ENCODE measurements at places on chromosomes 1 and 21. TPM values are rescaled to one million over a fixed set of nuclear protein-coding genes. Genes with fewer than 3 reads are reported as not detected.

- DNase-seq: no peak
Observed at GRCh38 chr1:16900751-16901150, 5.0 kb downstream of the RNU1-2 start.

GRCh38 chr1:27132624-27133023 lies 22.3 kb downstream of the SLC9A1 start:
- DNase-seq: no peak

DNA sequence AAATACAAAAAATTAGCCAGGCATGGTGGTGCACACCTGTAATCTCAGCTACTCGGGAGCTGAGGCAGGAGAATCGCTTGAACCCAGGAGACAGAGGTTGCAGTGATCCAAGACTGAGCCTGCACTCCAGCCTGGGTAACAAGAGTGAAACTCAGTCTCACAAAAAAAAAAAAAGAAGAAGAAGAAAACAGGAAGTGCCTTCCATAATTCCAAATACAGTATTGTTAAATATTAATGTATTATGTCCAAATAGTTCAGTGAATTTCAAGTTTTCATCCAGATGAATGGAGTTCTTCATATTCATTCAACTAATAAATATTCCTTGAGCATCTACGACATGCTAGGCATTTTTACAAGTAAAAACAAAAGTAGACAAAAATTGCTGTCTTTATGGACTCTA lies 33.3 kb downstream of the PLEKHO1 start:
- DNase-seq: no peak

GRCh38 chr1:1120866-1121591 lies 5.1 kb upstream of the C1orf159 start:
- DNase-seq: no peak

The CD52 gene
- not detected for total RNA-seq

DNA sequence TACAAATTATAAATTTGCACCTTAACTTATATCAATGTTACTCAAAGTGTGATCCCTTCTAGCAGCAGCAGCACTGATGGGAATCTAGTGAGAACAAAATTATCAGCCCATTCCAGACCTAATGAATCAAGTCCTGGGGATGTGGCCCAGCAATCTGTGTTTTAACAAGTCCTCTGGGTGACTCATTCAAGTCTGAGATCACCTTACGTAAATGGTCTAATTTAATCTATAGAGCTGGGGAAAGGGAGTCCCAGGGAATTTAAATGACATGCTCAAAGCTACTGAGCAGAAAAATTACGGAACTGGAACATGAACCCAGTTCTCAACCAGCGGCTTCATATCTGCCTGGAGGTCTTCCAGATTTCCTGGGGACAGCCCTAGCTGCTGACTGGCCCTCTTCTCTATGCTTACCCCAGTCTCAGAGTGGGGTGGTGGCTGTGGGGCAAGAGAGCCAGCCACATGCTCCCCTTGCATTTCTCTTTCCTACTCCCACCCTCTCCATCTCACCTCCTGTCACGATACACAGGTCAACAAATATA lies 220.0 kb downstream of the TM2D1 start:
- DNase-seq: peak; percentile 19

DNA sequence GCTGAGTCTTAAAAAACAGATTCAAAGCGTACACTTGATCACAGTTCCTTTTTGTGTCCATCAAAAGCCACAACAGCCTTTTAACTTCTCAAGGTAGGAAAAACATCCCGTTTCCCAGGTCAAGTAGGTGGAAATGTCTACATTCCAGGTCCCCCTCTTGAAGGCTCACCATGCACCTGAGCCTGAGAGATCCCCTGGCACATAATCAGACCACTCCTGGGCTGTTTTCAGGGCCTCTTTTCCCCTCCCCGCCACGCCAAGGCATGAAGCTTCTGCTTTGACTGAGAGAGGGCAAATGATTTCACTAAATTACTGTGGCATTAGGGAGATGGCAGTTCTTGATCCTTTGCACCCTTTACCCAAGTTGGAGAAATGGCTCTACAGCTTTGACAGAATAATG lies 21.7 kb downstream of the CNN3 start:
- DNase-seq: no peak

The SFN gene
- 0.18 TPM for total RNA-seq

DNA sequence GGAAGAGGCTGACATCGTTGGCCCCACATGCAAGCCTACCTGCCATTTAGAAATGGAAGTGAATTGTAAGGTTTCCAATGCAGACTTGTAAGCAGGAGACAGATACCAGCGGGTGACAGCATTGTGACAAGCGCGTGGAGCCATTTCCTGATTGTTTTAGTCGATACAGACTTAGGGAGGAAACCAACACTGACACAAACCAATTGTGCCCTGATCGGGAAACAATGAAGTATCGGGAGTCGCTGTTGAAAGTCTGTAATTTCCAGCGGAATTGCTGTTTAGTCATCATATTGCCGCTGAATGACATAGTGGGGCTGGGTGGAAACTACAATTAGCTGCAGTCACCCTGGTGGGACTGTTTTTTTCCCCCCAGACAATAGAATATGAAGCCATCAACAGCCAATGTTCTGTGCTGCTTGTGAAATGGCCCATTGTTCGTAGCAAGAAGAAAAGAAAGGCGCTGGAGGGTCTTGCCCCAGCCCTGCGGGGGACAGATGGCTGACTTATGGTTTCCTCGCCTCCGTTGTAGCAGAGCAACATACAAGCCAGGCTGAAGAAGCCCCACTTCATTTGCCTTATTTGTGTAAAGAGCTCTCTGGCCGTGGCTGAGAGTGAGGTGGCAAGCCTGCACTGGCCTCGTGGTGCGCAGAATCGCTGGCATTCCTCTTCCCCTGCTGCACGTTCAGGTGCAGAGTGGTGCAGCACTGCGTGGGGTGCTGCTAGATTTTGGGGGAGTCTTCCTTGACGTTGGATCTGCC lies 462.7 kb downstream of the CAMTA1 start:
- no peak for DNase-seq

- no peak for DNase-seq
Observed at GRCh38 chr1:173871091-173871490, 2.9 kb downstream of the ZBTB37 start.

DNA sequence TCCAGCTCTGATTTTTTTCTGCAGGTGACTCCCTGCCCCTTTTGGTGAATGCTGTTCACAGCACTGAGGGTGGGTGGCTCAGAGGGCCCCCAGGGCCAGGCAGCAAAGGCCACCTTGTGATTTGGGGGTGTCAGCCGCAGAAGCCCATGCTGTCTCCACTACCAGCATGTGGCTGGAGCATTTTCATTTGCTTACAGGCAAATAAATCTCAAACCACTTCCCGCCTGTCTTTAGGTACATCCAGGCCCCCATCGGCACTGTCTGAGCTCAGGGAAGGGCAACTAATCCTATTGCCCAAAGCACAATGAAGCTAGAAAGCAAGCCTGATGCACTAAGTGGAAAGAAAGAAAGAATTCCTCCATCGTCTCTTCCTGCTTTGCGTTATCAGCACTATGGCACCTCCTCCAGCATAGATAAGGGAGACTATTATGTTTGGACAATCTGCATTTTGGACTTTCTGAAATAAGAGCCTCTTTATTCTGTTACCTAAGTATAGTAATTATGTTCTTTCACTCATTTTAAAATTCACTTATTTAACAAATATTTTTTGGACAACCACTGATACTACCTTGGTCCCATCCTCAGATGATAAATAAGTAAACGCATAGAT lies 100.5 kb upstream of the TLR5 start:
- DNase-seq: no peak

GRCh38 chr1:156623946-156624813 lies 5.0 kb downstream of the HAPLN2 start:
- peak; percentile 24 for DNase-seq

DNA sequence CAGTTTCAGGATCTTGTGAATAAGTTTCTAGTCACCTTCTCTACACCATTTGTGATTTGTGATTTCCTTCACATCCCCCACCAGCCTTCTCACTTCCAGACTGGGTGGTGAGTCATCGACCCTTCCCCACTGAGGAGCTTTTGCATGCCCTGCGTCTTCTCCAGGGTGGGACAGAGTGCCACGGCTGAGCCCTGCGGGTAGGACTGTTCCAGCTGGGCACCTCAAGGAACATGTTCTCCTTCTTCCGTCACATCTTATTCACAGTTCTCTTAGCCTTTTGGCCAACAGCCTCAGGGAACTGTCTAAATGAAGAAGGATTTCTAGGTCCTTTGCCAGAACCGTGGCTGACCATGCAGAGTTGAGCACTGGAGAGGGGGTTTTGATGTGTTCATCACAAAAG lies 116.5 kb downstream of the TMEM53 start:
- no peak for DNase-seq

The TSPAN2 gene
- total RNA-seq: 0.83 TPM

GRCh38 chr1:96837057-96837780 lies 115.6 kb downstream of the PTBP2 start:
- no peak for DNase-seq

DNA sequence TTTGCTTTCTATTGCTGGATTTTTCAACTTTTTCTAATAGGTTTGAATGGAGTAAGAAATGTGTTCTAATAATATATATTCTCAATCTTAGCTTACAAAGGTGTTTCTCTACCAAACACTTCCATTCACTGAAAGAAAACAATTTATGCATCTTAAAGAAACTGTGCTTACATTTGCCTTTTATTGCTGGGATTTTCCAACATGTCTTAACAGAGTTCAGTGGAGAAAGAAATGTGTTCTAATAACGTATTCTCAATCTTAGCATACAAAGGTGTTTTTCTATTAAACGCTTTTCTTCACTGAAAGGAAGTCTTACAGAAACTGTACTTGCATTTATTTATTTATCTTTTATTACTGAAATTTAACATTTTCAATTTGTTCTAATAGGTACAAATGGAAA lies 5.6 kb downstream of the CD53 start:
- DNase-seq: no peak

DNA sequence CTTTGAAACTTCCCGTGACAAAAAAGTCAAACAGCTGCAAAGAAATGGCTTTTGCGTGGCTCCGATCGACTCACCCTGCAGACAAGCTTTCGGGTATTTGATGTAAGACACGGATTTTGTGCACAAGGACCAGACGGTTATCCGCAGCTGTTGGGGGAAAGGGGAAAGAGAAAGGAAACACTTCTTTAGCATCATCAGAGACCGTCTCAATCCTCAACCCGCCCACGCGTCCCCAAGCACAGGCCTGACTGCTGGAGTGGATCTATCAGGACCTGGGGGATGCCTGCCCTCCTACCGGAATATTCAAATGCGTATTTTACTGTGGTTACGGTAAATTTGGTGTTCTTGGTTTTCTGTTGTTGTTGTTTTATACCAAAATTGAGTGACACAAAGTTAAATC lies 11.2 kb downstream of the WRAP73 start:
- DNase-seq: no peak

- DNase-seq: peak; percentile 43
Observed at GRCh38 chr1:66415281-66415680, 118.7 kb upstream of the SGIP1 start.

DNA sequence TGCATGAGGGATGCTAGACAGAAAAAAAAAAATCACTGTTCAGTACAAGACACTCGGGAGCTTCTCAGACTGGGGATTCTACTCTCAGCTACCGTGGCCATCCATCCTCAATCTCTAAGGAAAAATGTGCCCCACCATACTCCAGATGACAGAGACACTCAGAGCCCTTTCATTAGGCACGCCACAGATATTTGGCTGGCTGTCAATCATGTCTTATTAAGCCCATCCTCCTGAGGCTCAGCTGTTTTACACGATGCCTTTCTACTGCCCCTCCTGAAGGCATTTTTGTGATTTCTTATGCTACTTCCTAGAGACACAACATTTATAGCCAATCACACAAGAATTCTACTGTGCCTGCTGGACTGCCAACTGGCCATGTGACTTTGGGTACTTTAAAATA lies 92.9 kb downstream of the KIF14 start:
- no peak for DNase-seq

DNA sequence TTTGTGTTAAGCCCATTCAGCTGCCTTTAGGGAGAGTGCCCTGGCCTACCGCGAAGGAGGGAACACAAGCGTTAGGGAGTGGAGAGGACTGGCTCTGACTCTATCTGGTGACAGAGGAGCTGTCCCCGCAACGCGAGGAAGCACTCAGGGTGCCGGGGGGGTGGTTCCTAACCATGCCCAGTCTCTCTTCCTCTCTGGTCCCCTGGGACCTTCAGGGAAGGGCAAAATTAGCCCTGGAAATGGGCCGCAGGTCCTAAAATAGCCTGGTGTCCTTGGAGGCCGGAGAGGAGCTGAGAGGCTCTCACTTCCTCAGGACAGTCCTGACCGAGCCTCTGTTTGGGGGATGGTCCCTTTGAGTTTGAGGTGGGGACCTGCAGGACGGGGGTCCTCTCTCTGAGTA lies 5.8 kb downstream of the SLC45A1 start:
- no peak for DNase-seq

DNA sequence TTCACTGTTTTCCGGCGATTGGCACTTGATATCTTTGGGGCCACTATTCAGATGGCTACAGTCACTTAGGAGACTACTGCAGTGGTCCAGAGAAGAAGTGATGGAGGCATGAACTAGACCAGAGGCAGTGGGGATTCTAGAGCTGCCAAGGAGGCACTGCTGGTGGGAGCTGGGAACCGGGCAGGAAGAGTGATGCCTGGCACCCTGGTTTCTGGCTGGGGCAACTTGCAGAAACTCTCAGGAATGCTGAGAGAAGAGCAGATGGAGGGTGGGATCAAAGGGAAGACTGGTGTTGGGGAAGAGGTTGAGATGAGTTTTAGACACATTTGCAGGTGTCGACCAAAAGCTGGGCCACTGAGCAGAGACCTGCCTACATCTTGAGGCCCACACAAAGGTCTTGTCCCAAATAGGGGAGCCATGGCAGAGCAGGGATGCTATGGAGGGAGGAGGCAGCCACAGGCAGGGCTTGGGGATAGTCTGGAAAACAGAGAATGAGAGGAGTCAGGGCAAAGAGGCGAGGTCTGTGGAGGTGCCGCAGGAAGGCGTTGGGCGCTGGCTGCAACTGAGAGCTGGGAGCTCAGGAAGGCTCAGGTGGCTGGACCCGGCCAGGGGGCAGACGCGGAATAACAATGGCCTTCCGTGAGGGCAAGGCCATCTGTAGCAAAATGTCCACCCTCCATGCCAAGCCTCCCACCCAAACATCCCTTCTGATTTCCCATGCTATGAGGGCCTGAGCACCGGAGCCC lies 118.9 kb downstream of the TOMM20 start:
- DNase-seq: no peak

DNA sequence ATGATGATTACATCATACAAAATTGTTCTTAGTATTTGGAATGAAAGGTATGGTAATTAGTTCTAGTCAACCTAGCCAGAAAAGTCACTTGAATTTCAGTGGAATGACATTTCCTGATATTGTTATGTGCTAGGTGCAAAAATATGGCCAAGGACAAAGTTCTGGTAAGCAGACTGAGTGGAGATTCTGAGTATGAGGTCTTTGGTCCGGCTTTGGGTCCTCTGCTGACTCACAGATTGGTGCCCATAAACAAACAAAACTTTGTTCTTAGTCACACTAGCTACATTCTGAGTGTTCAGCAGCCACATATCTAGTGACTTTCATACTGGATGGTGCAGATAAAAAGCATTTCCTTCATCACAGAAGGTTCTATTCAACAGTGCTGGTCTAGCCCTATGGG lies 206.1 kb downstream of the ZNF648 start:
- no peak for DNase-seq

The GPR3 gene
- total RNA-seq: 0.83 TPM
